ENCODE measurements at places on chromosomes 13 and 19.

GRCh38 chr19:15371786-15372380 lies 7.7 kb downstream of the AKAP8 start:
- no peak for DNase-seq

DNA sequence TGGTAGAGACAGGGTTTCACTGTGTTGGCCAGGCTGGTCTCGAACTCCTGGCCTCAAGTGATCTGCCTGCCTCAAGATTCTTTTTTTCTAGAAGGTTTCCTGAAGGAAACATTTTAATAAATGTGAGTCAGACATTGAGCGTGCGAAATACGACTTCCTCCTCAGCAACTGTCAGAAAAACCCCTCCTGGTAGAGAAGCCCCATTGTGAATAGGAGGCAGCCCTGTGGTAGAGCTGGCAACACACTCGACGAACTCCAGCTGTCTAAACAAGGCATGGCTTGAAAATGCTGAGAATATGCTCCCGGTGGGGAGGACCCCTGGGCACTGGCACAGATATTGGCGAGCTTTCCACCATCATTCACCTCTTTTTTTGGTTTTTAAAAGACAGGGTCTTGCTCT lies 9.8 kb downstream of the ZNF333 start:
- no peak for DNase-seq

DNA sequence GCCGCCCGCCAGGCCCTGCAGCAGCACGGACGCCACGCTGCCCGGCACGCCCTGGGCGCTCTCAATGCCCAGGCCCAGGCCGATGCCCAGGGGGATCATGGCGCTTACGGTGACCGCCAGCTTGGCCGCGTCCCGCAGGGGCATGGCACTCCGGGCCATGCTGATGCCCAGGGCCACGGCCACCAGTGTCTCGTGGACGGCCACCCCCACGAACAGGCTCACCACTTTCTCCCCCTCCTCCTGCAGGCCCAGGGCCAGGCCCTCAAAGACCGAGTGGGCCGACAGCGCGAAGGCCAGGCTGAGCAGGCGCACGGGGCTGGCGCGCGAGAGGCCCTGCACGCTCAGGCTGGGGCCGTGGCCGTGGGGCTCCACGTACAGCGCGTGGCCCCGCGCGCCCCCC lies 6.9 kb downstream of the SLC39A3 start:
- no peak for DNase-seq

DNA sequence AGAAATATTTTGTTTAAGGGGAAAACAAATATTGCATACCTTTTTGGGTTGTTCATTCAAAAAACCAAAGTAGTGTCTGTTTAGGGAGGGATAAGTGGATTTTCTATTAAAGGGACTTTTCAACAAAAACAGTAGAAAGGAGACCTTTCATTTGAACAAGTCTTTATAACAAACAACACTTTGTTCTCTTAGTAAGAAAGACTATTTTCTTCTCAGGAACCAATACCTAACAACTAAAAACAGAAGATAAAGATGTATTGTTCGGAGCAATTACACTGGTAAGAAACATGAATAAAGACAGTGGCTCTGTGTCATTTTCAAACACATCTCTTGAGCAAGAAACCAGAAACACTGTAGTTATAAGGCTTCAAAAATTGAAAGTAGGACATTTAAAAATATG lies 1610.1 kb upstream of the PCDH20 start:
- DNase-seq, result no peak

DNA sequence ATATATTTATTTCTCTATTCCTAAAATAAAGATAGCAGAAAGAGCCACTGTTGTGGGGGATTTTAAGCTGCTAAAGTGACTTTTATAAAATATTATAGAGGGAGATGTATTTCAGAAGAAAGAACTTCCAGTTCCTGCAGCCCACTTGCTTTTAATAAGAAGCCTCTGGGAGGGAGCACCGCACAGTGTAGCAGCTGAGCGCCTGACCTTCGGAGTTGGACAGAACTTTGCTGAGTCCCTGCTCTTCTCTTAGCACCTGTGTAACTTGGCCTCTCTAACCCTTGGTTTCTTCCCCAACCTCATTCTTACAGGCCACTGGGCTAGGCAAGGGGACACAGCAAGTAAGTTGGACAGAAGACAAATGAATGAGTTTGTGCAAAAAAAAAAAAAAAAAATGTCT lies 34.8 kb upstream of the TPTE2 start:
- no peak for DNase-seq

- peak; percentile 88 for DNase-seq
Observed at GRCh38 chr19:4327252-4327876, 11.3 kb downstream of the STAP2 start.

- DNase-seq, result peak; percentile 35
Observed at GRCh38 chr13:114023716-114024602, 50.1 kb upstream of the C13orf46 start.

DNA sequence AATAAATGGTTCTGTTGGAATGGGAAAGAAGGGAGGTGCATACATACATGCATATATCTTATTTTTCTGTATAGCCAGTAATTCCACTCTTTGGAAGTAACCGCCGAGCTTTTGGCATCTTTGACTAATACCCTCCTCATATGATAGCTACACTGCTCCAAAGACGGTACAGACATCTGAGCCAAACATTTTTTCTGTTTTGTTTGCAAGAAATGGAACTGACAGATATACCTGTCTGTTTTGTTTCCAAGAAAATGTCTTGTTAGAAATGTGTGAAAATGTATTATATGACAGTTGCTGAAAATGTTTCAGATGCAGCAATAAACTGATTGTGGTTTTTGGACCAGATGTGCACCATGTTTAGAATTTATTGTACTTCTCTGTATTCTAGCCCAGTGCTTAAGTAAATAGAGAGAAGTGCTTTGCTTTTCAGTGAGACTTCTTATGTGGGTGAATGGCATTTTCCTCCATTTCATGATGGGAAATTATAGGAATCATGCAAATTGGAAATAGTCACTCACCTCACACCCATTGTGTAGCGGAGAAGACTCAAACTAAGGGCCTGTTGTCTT lies 396.9 kb downstream of the KCNRG start:
- no peak for DNase-seq

GRCh38 chr13:48661107-48661506 lies 7.4 kb downstream of the CYSLTR2 start:
- DNase-seq, result no peak

DNA sequence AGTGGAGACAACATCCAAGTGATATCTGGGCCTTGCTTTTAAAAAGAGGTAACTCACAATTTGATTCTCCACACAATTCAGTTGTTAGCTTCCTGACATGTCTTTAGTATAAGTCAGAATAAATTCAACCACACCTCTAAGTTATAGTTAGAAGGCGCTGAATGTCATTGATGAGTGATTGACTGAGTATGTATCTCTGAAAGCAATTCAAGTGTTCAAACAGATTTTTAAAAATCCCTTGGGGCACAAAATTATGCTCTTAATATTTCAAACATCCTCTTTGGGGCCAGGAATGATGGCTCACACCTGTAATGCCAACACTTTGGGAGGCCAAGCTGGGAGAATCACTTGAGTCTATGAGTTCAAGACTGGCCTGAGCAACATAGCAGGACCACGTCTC lies 137.0 kb upstream of the PRR20A start:
- DNase-seq, result no peak

DNA sequence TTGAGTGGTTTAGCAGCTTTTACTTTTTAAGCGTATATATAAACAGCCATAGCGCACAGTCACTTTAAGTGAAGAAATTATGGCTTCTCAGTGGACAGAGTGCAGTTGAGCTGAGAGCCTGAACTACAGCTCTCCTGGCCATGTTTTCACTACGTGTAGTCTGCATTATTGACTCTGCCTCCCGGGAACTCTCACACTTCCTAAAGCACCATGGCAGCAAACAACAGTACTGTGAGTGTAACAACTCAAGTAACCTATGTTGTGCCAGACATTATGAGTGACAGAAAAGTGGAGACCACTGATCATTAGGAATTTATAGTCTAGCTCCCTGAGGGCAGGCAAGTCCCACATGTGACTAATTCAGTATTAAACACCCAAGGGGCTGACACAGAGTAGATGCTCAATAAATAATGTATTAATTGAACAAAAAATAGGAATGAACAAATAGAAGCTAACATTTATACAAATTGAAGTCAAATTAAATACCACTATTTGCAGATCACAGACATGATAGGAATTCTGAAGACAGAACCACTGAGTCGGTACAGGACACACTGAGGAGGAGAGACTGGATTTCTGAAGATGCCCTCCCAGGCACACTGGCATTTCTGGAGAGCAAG lies 19.7 kb downstream of the EFNB2 start:
- no peak for DNase-seq

GRCh38 chr19:49565261-49565660 lies 15.1 kb downstream of the NOSIP start:
- no peak for DNase-seq

DNA sequence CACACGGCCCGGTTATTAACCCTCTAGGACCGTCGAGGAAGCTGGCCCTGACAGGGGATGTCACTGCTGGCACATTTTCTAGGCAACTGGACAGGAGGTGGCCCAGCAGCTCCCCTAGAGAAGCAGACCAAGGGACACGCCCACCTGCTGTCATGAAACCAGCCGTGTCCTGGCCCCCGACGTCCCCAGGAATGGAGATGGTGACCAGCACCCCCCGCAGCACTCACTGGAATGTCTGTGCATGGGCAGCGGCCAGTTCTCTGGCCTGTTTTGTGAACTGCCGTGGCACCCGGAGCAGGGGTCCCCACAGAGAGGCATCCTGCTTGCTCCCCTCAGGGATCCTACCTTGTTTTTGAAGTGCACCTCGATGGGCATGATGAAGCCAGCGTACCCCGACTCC lies 17.9 kb downstream of the MLLT1 start:
- no peak for DNase-seq

DNA sequence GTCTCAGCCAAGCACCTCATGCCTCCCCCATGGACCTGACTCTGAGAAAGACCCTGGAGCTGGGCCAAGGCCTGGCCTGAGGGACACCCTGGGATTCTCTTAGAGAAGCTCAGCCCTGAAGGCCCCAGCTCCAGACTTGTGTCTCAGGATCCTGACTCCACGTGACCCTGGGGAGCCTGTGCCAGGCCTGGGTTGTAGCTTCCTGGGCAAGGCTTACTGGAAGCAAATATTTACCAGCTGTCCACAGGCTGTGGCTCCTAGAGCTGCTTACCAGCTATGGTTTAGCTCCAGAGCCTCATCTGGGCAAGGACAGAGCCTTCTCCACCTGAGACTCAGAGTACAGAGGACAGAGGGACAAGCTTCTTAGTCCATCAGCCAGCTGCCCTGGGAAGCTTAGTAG lies 61.0 kb upstream of the CEACAM8 start:
- no peak for DNase-seq

GRCh38 chr19:21492947-21493906 lies 12.2 kb upstream of the ZNF429 start:
- no peak for DNase-seq

- DNase-seq, result peak; percentile 91
Observed at GRCh38 chr19:55526216-55527196, 10.4 kb downstream of the SBK2 start.

- no peak for DNase-seq
Observed at GRCh38 chr13:108807841-108808240, 178.4 kb downstream of the MYO16 start.

GRCh38 chr19:45455707-45456499 lies 11.9 kb upstream of the FOSB start:
- DNase-seq, result peak; percentile 89

- no peak for DNase-seq
Observed at GRCh38 chr13:57137585-57137984, 3.1 kb upstream of the PRR20A start.

DNA sequence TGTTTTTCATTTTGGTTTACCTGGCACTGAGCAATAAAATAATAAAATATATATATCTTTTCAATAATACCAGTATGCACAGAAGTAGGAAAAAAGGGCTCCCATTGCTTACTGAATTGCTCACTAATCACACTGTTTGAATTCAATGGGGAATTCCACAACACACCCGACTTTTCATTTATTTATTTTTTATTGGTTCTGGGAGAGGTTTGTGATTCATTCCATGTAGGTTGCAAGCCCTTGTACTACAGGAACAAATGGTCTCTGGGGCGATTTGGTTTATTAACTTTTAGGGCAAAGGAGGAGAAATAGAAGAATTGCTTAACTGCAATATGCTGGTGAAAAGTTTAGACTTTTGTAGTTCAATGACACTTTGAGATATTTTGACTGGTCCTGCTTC lies 207.4 kb downstream of the DCT start:
- DNase-seq, result no peak

- no peak for DNase-seq
Observed at GRCh38 chr13:111912991-111913760, 153.8 kb upstream of the SOX1 start.

DNA sequence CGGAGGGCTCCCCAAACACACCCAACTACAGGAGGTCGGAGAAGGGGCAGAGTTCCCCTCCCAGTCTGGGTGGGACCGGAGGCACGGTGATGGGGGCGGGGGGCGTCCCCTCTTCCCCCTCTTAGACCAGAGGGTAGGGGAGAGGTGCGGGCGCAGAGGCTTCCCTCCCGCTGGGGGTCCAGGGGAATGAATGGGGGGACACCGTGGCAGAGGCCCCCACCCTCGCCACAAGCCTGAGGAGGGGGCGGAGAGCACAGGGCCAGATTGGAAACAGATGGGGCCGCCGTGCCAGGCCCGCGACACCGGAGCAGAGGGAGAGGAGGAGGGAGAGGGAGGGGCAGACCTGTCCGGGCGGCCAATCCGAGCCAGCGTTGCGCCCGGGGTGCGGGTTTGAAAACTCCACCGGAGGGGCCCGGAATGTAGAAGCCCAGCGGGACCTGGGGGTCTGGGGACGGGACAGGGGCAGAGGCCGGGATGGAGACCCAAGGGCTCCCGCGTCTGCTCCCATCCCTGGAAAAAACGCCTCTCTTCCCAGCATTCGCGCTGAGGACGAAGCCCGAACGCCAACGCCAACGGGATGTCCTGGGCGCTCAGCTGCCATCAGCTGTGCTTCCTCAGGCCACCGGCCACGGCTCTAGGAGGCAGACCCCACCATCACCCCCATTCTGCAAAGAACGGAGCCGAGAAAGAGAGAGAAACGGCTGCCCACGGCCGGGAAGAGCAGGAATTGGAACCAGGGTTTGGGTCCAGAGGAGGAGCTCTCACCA lies 46.8 kb downstream of the PTPRS start:
- no peak for DNase-seq

DNA sequence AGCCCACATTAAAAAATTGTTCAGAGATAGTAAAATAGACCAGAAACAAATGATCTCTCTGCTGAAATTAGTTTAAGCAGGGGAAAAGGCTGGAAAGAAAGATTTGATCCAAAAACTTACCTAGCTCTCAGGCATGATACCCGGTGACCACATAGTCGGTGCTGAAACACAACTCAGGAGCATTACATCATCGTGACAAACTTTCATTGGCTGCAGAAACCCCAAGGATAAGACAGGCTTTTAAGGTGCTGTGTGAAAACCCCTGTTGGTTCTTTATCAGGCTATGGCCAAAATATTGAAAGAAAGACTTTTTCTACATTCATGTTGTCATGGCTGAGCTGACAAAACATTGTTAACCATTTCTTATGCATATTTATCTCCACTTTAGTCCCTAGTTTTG lies 171.7 kb upstream of the KLF12 start:
- no peak for DNase-seq
